NCI-H187 treated with DMSO at 0.1 percent for 48 hours (cell line): ENCODE measurements at places on chromosomes 1 and 21.

- no peak for DNase-seq
Observed at GRCh38 chr1:3581296-3582036, 29.8 kb downstream of the MEGF6 start.

GRCh38 chr21:31476263-31477022 is 132.4 kb upstream of the TIAM1 start:
- no peak for DNase-seq

DNA sequence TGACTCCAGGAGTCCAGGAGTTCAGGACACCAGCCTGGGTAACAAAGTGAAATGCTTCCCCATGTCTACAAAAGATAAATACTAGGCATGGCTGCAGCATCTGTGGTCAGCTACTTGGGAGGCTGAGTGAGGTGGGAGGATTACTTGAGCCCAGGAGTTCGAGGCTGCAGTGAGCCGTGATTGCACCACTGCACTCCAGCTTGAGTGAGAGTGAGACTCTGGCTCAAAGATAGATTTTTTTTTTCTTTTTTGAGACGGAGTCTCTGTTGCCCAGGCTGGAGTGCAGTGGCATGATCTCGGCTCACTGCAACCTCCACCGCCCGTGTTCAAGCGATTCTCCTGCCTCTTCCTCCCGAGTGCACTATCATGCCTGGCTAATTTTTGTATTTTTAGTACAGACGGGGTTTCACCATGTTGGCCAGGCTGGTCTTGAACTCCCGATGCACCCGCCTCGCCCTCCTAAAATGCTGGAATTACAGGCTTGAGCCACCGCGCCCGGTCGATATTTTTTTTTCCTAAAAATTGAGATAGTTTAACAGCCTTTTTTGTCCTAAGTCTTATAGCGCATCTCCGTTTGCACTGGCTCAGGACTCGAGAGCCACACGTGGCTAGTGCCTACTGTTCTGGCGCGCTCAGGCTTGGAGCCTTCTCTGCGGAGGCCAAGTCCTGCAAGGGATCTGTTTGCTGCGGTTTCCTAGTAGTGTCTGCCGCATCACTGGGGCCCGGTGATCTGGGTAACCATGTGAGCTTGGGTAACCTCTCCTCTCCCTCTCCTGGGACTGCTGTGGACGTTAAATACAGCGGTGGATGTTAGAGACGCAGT is 1.0 kb upstream of the MFN2 start:
- DNase-seq: no peak

DNA sequence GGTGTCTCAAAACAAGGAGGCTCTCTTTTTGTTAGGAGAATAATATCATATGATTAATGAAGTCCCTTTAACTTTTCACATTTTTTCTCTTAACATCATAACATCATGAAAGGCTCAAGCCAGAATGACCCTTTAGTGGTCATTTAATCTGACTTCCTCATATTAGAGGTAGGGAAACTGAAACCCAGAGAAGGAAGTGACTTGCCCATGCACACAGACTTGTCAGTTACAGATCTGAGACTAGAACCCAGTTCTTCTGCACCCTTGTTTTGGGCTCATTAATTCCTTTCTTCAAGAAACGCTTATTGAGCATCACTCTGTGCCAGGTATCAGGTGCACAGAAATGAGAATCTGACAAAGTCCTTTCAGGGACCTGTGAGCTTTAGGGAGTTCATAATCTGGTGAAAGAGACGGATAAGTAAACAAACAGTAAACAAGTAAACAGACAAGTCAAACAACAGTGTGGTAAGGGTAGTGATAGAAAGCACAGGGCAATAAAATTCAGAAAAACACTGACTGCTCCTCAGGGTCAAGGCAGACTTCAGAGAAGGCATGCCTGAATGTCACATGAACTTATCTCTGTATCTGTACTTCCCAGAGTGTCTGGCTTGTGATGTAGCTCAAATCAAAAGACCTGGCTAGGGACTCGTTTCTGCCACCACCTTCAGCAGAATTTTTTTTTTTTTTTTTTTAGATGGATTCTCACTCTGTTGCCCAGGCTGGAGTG is 38.3 kb upstream of the OSBPL9 start:
- DNase-seq: no peak
